ENCODE measurements at places on chromosomes 2 and 18. TPM values are rescaled to one million over a fixed set of nuclear protein-coding genes. Genes with fewer than 3 reads are reported as not detected.

SOX11 gene
- total RNA-seq: not detected

GRCh38 chr18:24019641-24020331 is 5.2 kb downstream of the TTC39C start:
- DNase-seq: no peak

- no peak for DNase-seq
These were observed 46.2 kb downstream of the RND3 start for GRCh38 chr2:150441226-150441625.

DNA sequence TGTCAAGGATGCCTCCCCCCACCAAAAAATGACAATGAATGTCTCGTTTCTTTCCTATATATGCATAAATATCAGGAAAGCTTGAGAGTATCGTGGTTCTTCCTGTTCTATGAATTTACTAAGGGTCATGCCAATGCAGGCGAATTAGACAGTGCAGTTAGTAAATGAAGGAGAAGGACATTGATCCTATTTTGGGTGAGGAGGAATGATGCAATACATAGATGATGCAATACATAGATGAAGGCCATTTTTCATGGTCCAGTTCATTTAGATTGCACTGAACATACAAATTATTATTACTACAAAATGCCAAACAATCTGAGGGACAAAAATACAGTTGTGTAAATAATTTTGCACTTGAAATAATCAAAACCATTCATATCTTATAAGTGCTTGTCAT is 1265.0 kb downstream of the LRP1B start:
- DNase-seq: no peak
